ENCODE measurements at places on chromosomes 5 and 9. TPM values are rescaled to one million over a fixed set of nuclear protein-coding genes. Genes with fewer than 3 reads are reported as not detected.

ORM2 gene
- total RNA-seq, result 0.36 TPM

RNF180 gene
- 2.8 TPM for total RNA-seq

TSSK1B gene
- 0.48 TPM for total RNA-seq

ADRB2 gene
- 2.8 TPM for total RNA-seq

STC2 gene
- total RNA-seq, result 8.7 TPM

SHLD3 gene
- 1.5 TPM for total RNA-seq
